ENCODE measurements at places on chromosomes 11 and 22.

DNA sequence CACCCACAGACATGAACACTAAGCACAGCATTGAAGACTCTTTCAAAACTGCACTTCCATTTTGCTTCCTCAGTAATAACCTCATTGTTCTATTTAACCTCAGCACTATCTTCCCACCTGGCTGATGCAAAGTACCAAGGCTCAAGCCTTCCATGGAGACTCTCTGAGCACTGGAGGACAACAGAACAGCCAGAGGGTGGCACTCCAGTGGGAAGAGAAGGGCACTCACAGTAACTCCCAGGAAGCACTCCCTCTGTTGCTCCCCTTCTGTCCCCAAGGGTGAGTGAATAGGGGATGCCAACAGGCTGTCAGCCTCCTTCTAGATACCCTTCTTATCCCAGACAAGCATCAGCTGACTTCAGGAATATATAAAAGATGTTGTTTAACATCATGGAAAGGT lies 3.5 kb downstream of the ME3 start:
- DNase-seq, result no peak

- no peak for DNase-seq
Measured at GRCh38 chr11:19722702-19723101, 10.1 kb downstream of the NAV2 start.

DNA sequence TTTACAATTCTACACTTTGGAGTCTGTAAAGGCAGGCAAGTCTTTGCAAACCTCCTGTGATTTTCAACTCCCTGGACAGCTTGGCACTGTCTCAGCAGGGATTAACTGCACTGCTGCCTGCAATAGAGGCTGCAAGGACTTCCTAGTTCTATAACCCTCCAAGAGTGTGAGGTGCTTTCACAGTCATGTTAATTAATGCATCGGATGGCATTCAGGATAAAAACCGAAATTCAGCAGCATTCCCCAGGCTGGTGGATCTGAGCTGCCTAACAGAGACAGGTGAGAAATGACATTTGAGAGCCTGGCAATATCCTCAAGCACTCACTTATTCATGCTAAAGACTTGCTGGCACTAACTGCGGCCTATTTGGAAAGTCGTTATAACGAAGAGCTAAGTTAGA lies 85.0 kb downstream of the LARGE1 start:
- DNase-seq, result no peak

DNA sequence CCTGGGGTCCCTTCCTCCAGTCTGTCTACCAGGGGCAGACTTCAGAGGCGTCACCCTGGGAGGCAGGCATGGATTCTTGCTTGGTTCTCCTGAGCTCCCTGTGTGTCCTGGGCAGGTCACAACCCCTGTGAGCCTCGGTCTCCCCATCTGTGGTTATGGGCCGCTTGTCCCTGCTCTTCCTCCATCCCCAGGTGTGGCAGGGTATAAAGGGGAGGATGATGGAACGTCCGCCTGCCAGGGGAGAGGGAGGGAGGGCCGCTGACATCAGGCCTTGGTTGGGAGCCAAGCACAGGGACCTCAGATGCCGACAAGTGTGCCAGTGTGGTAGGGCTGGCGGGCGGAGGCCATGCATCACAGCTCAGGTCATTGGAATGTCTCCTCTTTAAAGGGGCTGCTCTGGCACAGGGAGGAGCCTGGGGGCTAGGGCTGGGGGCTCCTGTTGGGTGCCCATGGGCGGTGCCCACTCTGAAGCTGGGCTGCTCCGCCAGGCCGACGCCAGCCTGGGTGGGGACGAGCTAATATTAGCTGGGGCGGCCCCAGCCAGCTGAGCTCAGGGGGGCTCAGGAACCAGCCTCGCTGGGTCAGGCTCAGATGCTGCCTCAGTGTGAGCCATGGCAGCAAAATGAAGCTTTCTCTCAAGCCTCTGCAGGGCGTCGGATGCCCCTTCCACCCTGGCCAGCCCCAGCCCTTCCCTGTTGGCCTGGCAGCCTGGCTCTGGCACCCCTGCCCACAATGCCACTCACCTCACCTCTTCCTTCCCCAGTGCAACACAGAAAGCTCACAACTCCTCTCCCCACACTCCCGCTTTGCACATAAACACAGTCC lies 12.8 kb downstream of the KCNC1 start:
- no peak for DNase-seq

DNA sequence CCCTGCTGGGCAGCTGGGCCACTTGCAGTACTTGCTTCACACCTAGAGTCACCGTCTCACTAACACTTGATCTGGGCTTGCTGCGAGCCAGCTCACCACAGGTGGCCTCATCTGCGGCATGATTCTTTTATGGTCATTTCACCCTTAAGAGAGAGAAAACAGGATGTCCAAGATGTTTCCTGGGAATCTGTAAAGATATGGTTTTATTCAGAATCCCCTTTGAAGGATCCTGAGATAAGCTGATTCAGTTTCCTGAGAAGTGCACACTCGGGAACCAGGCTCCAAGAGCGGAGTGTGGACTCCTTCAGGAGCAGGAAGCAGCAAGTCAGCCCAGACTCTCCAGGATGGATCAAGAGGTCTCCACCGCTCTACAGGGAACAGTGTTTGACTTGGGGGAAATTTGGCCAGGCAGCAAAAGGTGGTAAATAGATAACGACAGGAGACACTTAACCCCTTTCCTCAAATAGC lies 21.8 kb upstream of the TP53AIP1 start:
- DNase-seq, result no peak

DNA sequence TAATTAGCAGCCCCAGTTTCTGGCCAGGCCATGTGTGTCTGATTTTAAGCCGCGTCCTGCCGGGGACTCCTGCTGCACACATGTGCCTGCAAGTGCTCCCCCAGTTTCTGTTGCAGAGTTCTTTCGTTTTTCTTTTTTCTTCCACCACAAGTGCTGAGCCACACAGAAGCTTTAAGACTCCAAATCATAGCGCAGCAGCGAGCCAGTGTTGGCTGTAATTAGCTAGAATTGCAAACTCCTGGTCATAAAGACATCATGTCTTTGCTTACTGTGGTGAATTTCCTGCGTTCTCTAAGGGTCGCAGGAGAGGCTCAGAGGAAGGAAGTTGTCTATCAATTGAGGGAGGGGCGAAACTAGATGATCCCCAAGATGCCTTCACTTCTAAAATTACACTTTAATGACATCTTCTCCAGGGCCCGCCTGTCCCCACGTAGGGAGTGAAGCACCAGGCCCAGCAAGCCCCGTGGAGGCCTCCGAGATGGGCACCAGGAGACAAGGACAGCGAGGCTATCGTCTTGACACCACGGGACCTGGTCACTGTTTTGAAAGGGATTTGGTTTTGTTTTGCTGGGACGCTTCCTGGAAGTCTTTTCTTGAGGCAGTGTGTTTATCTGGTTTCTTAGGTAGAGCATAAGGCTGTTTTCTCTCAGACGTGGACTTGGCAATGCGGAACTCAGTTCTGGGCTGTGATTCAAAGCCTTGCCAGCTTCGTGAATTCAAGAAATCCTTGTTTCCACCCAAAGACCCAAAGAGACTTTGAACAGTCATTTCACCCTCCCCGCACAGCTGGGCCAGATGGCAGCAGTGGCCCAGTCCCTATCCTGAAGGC lies 71.8 kb downstream of the UBASH3B start:
- DNase-seq, result no peak

GRCh38 chr11:26191193-26191592 lies 140.7 kb upstream of the ANO3 start:
- DNase-seq, result no peak

DNA sequence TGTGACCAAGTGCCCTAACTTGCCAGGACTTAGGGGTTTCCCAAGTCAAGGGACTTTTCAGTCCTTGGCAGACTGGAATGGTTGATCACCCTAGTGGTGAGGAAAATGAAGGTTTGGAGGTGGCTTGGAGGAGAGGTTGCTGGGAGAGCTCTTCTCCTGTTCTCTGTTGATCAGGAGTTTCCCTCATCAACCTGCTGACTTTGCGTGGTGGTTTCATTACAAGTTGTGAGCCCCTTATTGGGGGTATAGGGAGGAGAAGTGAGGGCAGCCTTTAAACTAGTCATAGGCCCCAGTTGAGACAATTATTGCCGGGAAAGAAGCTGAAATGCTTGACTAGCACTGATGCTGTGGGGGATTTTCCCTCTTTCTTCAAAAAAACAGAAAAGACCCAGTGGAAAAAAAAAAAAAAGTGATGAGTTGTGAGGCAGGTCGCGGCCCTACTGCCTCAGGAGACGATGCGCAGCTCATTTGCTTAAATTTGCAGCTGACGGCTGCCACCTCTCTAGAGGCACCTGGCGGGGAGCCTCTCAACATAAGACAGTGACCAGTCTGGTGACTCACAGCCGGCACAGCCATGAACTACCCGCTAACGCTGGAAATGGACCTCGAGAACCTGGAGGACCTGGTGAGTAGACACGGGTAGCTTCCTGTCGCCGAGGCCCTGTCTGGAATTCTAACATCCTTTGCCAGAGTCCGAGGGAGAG lies at the start of gene CXCR5:
Gene CXCR5, plus strand, starts transcription at position 525 of the 704 bp plus-strand sequence. Its CDS starts 50 bp downstream, at position 575.
- no peak for DNase-seq

DNA sequence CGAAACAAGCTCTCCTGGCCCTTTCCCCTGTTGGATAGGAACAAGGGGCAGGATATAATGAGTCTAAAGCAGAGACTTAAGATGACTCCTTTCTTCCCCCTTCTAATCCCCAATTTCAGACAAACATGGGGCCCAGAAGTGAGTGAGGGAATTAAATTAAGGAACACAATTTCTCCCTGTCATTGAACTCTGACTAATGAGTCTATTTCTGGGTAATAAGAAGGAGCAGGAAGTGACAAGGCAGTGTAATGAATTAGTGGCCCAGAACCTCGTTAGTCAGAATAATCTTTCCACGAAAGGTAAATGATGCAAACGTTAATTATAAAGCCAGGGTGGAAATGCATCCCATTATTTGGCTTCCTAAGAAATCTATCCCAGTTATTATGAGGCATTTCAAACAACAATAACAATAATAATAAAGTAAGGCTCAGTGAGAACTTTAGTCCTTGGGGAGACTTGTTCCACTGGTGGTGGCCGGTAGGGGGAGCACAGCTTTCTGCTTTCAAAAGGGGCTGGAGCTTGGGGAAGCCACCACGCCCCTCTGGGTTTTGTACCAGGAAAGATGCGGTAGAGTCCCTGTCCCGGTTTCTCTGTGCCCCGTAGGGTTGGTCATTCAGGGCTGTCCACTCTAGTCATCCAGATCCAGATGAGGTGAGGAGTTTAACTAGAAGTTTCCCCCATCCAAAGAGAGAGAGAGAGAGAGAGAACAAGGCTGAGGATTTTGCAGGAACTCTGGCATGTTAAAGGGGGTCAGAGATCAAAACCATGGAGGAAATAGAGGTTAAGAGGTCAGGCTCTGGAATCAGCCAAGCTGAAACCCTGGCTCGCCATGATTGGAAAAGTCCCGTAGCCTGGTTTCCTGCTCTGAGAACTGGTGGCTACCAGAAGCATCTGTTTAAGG lies 298.3 kb downstream of the NTM start:
- no peak for DNase-seq

DNA sequence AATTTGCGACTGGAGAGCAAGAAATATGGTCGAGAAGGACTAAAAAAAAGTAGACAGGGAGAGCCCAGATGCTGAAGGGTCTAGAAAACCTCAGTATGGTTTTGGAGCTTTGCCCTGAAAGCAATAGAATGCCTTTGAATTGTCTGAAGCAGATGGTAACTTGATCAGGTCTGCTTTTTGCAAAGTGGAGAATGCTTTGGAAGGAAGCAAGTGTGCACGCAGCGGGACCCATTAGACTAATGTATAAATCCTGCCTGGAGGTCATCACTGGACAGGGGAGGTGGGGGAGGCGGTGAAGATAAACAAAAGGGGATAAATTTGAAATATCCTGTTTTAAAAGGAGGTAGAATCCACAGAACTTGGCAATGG lies 757 bp upstream of the HINFP start:
- DNase-seq, result peak; percentile 42

GRCh38 chr11:114027391-114027790 lies 32.1 kb upstream of the ZBTB16 start:
- DNase-seq, result no peak

GRCh38 chr11:66475349-66476172 lies 4.7 kb upstream of the DPP3 start:
- DNase-seq, result no peak

GRCh38 chr22:31289344-31289743 lies 2.9 kb downstream of the PIK3IP1 start:
- DNase-seq, result no peak

DNA sequence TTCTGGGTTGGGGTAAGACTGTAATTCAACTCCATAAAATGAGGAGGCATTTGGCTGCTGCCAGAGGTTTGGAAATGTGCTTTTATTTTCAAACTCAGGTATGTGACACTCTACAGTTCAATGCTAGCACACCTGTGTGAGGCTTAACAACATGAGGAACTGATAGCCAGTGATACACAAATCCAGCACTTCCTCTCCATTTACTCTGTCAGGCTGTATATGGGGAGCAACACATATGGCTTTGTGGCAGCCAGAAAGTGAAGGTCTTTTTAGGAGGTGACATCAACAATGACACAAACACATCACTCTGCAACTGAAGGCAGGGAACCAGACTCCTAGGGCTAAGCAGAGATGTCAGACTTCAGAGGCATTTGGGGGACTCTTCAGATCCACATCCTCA lies 4.6 kb upstream of the LYVE1 start:
- no peak for DNase-seq

- DNase-seq, result no peak
Measured at GRCh38 chr11:57779276-57779675, 17.7 kb downstream of the CTNND1 start.

- no peak for DNase-seq
Measured at GRCh38 chr11:35721651-35722282, 59.2 kb downstream of the TRIM44 start.

GRCh38 chr11:79052544-79052943 lies 388.3 kb downstream of the TENM4 start:
- no peak for DNase-seq
